Vein endothelial cell (primary cell): ENCODE measurements at places on chromosomes 16 and 17. TPM values are rescaled to one million over a fixed set of nuclear protein-coding genes. Genes with fewer than 3 reads are reported as not detected.

KAT2A gene
- 15.5 and 16.0 TPM in 2 replicates for total RNA-seq

CD300E gene
- total RNA-seq = not detected in 2 replicates

KRTAP4-3 gene
- total RNA-seq = not detected in 2 replicates

SBK1 gene
- total RNA-seq = 0.10 and 0.33 TPM in 2 replicates

GNG13 gene
- total RNA-seq = not detected in 2 replicates

CCL11 gene
- total RNA-seq = not detected in 2 replicates

SPATA22 gene
- 0.65 TPM in 1 of 2 replicates, not detected in the other for total RNA-seq

ARHGAP27 gene
- 48.0 and 55.3 TPM in 2 replicates for total RNA-seq

AXIN2 gene
- 5.2 and 7.5 TPM in 2 replicates for total RNA-seq

NPIPA8 gene
- total RNA-seq = 0.19 TPM in 1 of 2 replicates, not detected in the other

CLDN7 gene
- total RNA-seq = 10.8 and 13.4 TPM in 2 replicates

SLC35G6 gene
- not detected in 2 replicates for total RNA-seq

TBC1D3H gene
- total RNA-seq = not detected in 2 replicates

RHBDL3 gene
- not detected in 2 replicates for total RNA-seq

SLC5A11 gene
- total RNA-seq = 0.38 TPM in 1 of 2 replicates, not detected in the other
